Smooth muscle cell of trachea (primary cell): ENCODE measurements at places on chromosomes 16 and 17. TPM values are rescaled to one million over a fixed set of nuclear protein-coding genes. Genes with fewer than 3 reads are reported as not detected.

Gene PRMT7
- total RNA-seq, result 58.9 and 77.9 TPM in 2 replicates

Gene ANTKMT
- 31.3 and 37.1 TPM in 2 replicates for total RNA-seq

Gene ATF7IP2
- 0.58 and 1.2 TPM in 2 replicates for total RNA-seq

Gene TSNAXIP1
- 0.73 and 1.3 TPM in 2 replicates for total RNA-seq

Gene MMP15
- total RNA-seq, result 1.6 and 6.1 TPM in 2 replicates
